ENCODE measurements at places on chromosomes 5 and 9.

DNA sequence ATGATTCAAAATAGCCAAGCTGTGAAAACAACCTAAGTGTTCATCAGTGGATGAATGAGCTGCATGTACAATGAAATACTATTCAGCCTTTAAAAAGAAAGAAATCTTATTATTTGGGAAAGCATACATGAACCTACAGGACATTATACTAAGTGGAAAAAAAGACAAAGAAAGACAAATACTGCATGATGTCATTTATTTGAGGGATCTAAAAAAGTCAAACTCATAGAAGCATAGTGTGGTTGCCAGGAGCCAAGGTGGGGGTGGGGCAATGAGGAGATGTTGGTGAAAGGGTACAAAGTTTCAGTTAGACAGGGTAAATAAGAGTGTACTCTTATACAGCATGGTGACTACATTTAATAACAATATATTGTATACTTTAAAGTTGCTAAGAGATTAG lies 261.5 kb downstream of the PARP8 start:
- DNase-seq, result no peak

GRCh38 chr5:157366741-157367674 lies 93.0 kb upstream of the NIPAL4 start:
- DNase-seq, result no peak

DNA sequence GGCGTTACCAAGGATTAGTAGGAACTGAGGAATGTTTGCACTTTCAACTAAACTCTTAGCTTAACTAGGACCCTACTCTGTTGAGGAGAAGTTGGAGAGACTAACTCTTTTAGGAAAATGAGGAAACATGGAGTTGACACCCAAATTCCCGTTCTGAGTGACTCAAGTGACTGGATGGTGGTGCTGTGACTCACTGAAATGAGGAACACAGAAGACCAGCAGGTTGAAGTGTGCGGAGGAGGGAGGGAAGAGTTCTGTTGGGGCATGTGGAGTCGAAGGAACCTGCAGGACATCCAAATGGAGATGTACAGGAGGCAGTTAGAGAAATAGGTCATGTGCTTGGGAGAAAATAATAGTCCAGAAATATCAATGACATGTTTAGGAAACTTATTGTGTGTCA lies 8.2 kb downstream of the HEXB start:
- no peak for DNase-seq

DNA sequence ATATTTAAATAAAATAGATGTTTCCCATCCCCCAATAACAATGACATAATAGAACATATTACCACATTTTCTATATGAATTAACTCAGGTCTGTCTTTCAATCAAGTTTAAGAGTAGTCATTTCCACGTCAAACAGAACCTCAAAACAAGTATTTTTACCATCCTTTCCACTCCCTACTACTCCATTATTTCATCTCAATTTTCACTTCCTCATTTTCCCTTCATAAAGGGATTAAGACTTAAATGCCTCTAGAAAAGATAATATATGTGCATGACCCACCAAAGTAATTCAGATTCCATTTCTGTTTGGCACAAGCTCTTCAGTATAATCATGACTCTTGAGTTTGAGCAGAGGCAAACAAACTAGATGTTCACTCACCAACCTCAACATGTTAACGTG lies 40.4 kb downstream of the ELOVL7 start:
- DNase-seq, result no peak

- no peak for DNase-seq
Measured at GRCh38 chr5:132364319-132364718, 5.2 kb upstream of the SLC22A5 start.

GRCh38 chr5:103057208-103058130 lies 62.5 kb downstream of the GIN1 start:
- no peak for DNase-seq

DNA sequence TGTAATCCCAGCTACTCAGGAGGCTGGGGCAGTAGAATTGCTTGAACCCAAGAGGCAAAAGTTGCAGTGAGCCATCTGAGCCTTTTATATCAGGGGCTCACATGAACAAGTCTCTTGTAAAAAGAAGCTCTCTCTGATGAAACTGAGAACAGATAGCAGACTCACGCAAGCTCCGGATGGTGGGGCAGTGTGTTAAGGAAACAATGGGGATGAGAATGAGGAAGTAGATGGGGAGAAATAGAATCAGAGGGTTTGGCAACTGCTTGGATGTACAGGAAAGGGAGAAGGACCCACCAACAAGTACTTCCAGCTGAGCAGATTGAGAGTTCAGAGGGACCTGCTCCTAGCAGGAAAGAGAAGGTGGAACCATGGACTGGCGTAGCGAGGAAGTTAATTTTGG lies 18.6 kb downstream of the TMEM252 start:
- DNase-seq, result no peak

GRCh38 chr5:132180134-132180745 lies 47.4 kb downstream of the P4HA2 start:
- no peak for DNase-seq

- no peak for DNase-seq
Measured at GRCh38 chr9:110241260-110241857, 14.9 kb downstream of the TXN start.

- no peak for DNase-seq
Measured at GRCh38 chr5:28707706-28708105, 1669.3 kb upstream of the CDH9 start.

GRCh38 chr5:118577621-118578020 lies 410.7 kb downstream of the DTWD2 start:
- DNase-seq, result no peak

GRCh38 chr9:80163889-80164288 lies 592.1 kb downstream of the TLE4 start:
- no peak for DNase-seq

GRCh38 chr5:174167080-174167910 lies 121.8 kb downstream of the NSG2 start:
- no peak for DNase-seq

- DNase-seq, result no peak
Measured at GRCh38 chr9:68961587-68961986, 52.3 kb downstream of the PRKACG start.

- DNase-seq, result no peak
Measured at GRCh38 chr5:89840906-89841305, 568.6 kb downstream of the CETN3 start.

- DNase-seq, result no peak
Measured at GRCh38 chr9:15086778-15087324, 176.6 kb upstream of the FREM1 start.

DNA sequence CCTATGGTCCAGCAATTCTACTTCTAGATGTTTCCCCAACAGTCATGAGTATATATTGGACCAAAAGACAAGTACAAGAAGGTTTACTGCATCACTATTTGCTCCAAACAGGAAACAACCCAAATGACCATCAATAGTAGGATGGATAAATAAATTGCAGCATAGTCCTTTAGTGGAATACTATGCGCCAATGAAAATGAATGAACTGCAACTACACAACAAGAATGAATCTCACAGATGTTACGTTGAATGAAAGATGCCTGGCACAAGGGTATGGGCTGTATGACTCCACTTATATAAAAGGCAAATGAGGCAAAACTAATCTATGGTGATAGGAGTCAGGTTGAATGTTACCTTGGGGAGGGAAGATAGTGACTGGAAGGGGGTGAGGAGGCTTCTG lies 48.6 kb upstream of the UNC5A start:
- DNase-seq, result no peak

DNA sequence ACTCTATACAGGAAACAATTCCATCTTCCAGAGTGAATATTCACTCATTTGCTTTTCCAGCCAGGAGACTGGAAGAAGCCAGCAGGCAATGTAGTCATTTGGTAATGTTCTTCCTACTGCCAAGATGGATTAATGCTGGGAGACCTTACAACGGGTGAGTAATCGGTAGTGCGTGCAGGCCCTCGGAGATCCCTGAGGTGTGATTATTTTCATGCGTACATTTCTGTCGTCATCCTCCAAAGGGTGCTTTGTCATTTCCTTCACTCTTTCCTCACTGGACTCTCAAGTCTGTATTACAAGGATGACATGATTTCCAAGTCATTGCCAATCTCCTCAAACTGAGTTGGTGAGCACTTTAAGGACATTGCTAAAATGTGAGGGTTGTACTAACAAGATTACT lies 263.5 kb downstream of the CWC27 start:
- no peak for DNase-seq

Measured in activated naive CD4-positive, alpha-beta T cell (primary cell).